ENCODE measurements at places on chromosomes 7 and 10.
A peak's percentile ranks its signal among the peaks of the same experiment; 100 is the strongest.

DNA sequence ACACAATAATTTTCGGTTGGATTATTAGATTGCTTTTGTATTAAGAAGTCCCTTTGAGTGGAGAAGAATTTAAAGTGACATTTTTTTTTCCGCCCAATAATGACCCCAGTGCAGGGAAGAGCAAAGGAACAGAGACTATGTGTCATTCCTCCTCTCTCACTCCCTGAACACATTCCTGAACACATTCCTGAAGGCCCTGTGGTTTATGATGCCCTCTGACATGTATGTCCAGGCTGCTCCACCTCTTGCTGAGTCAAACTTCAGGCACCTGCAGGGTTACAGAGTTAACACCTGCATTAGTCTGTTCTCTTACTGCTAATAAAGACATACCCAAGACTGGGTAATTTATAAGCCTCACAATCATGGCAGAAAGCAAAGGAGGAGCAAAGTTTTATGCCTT lies 704.0 kb upstream of the LRRN3 start:
- DNase-seq, result peak; percentile 70

GRCh38 chr7:128899392-128899791 lies 11.1 kb downstream of the KCP start:
- DNase-seq, result no peak

GRCh38 chr7:141884539-141885225 lies 31.5 kb upstream of the OR9A4 start:
- DNase-seq, result no peak

DNA sequence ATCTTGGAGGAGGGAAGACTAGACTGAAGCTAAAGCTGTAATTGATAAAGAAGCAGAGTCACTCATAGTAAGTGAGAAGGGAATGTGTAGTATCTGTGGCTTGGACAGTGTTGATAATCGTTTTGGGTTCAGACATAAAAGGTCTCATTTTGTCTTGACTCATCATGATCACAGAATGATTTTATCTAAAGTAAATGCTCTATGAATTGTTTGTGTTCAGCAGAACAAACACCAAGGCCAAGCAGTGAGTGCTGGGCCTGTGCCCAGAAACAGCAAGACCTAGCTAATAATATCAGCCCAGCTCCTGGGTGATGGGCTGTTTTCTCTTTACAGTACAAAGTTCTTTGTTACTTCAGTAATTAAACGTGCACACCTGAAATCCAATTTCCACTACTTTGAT lies 26.7 kb upstream of the CD36 start:
- DNase-seq, result peak; percentile 29

GRCh38 chr7:141704112-141704511 lies 2.1 kb upstream of the DENND11 start:
- DNase-seq, result no peak

- peak; percentile 46 for DNase-seq
These were observed 108.4 kb upstream of the ZMIZ1 start for GRCh38 chr10:78960316-78960800.

DNA sequence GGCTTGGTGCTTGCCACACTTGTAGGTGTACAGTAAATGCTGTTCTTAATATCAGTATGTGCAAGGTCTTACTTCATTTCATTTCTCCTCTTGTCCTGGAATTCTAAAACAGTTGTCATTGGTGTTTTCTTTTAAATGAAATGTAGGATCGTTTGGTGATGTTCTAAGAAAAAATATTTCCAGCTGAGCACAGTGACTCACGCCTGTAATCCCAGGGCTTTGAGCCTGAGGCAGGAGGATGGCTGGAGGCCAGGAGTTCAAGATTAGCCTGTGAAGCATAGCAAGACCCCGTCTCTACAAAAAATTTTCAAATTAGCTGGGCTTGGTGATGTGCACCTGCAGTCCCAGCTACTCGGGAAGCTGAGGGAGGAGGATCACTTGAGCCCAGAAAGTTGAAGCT lies 32.6 kb upstream of the ELN start:
- peak; percentile 92 for DNase-seq

DNA sequence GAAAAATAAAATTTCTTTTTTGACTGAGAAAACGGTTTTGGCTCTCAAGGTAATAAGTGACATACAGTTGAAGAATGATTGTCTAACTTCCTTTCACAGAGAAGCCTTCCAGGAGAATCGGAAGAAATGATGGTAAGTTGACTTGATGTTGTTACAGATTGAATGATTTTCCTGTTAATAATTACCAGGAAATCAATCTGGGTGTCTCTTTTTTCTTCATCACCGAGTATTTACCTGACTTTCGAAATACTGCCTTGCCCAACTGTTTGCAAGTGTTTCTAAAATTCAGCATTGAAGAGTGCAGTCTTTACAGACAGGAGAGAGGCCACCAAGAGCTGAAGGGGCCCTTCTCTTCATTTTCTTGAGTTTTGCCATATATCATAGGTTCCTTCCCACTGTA lies 4.0 kb downstream of the ITIH2 start:
- no peak for DNase-seq

Data from retinal pigment epithelial cell (primary cell).